NCI-H187 (cell line): ENCODE measurements at places on chromosomes 2 and 18.

GRCh38 chr2:17476830-17477229 is 41.4 kb downstream of the RAD51AP2 start:
- DNase-seq = no peak

- DNase-seq = no peak
These were observed 6.6 kb downstream of the ARHGAP25 start for GRCh38 chr2:68741238-68741637.

GRCh38 chr2:96336104-96336775 is 674 bp downstream of the NCAPH start:
- DNase-seq = no peak

- DNase-seq = no peak
These were observed 32.1 kb downstream of the GLS start for GRCh38 chr2:190912726-190913125.

GRCh38 chr2:101748000-101748399 is 50.5 kb downstream of the MAP4K4 start:
- DNase-seq = no peak
